ENCODE measurements at places on chromosomes 3 and 15.

- no peak for DNase-seq
- no peaks in the 10 kb centered on the region for H3K27me3 ChIP-seq
- peaks cover 5% of the 10 kb centered on the region for H3K4me1 ChIP-seq
- H3K27ac ChIP-seq, result no peak overlapping the region
- H3K36me3 ChIP-seq, result peaks cover 15% of the 10 kb centered on the region
These were observed 110.3 kb downstream of the PDE8A start for GRCh38 chr15:85091990-85092389.

- no peaks in the 10 kb centered on the region for H3K36me3 ChIP-seq
- peaks cover 5% of the 10 kb centered on the region for H3K27me3 ChIP-seq
- no peak overlapping the region for H3K27ac ChIP-seq
These were observed 34.6 kb upstream of the TMEM45A start for GRCh38 chr3:100457811-100458210.

GRCh38 chr15:70180186-70180875 is 82.6 kb upstream of the TLE3 start:
- peaks cover 3% of the 10 kb centered on the region for H3K4me1 ChIP-seq
- H3K36me3 ChIP-seq, result no peaks in the 10 kb centered on the region
- H3K27ac ChIP-seq, result no peak overlapping the region
- H3K27me3 ChIP-seq, result peaks cover 19% of the 10 kb centered on the region

GRCh38 chr3:80259736-80260135 is 491.9 kb upstream of the ROBO1 start:
- no peak overlapping the region for H3K4me3 ChIP-seq
- H3K4me1 ChIP-seq, result no peaks in the 10 kb centered on the region
- H3K27me3 ChIP-seq, result no peaks in the 10 kb centered on the region
- no peak for DNase-seq

GRCh38 chr3:162292409-162292808 is 795.8 kb downstream of the OTOL1 start:
- no peaks in the 10 kb centered on the region for H3K36me3 ChIP-seq
- peak; percentile 9 for DNase-seq
- H3K27me3 ChIP-seq, result no peaks in the 10 kb centered on the region
- no peak overlapping the region for H3K27ac ChIP-seq

GRCh38 chr3:3802046-3802445 is 2.8 kb downstream of the LRRN1 start:
- no peak overlapping the region for H3K27ac ChIP-seq
- H3K4me1 ChIP-seq, result peaks cover 6% of the 10 kb centered on the region
- no peak for DNase-seq
- H3K36me3 ChIP-seq, result no peaks in the 10 kb centered on the region
- H3K4me3 ChIP-seq, result peak overlapping the region; percentile 68
- H3K27me3 ChIP-seq, result peaks cover 26% of the 10 kb centered on the region

- peak; percentile 31 for DNase-seq
- H3K4me1 ChIP-seq, result no peaks in the 10 kb centered on the region
- no peak overlapping the region for H3K27ac ChIP-seq
- H3K27me3 ChIP-seq, result no peaks in the 10 kb centered on the region
- no peaks in the 10 kb centered on the region for H3K36me3 ChIP-seq
- H3K4me3 ChIP-seq, result no peak overlapping the region
These were observed 15.3 kb upstream of the RTP4 start for GRCh38 chr3:187352581-187353575.

DNA sequence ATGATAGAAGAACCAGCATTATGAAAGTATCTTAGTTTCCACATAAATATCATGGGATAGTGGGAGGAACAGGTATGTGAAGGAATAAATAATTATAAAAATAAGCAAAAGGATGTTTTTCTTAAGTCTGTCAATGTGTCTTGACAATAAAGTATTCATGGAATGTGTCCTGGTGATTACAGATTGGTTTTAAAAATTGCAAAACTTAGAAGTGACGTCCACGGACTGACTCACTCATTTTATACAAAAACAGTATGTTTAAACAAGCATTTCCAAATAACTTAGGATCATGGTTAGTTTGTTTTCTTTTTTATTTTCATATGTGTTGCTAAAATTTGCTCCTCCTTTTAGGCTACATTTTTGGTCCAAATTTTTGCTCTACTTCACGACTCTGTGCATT is 687.0 kb upstream of the NECTIN3 start:
- no peaks in the 10 kb centered on the region for H3K27me3 ChIP-seq
- H3K36me3 ChIP-seq, result no peaks in the 10 kb centered on the region
- no peak overlapping the region for H3K27ac ChIP-seq

- H3K27me3 ChIP-seq, result no peaks in the 10 kb centered on the region
- H3K4me1 ChIP-seq, result peaks cover 2% of the 10 kb centered on the region
- no peak overlapping the region for H3K27ac ChIP-seq
- no peak for DNase-seq
- no peak overlapping the region for H3K4me3 ChIP-seq
- no peaks in the 10 kb centered on the region for H3K36me3 ChIP-seq
These were observed 10.6 kb downstream of the POC1A start for GRCh38 chr3:52143616-52144015.

GRCh38 chr3:193237030-193237429 is 4.0 kb upstream of the PLAAT1 start:
- H3K27ac ChIP-seq, result no peak overlapping the region
- H3K36me3 ChIP-seq, result no peaks in the 10 kb centered on the region
- no peak for DNase-seq
- H3K4me3 ChIP-seq, result no peak overlapping the region
- no peaks in the 10 kb centered on the region for H3K27me3 ChIP-seq
- peaks cover 11% of the 10 kb centered on the region for H3K4me1 ChIP-seq

DNA sequence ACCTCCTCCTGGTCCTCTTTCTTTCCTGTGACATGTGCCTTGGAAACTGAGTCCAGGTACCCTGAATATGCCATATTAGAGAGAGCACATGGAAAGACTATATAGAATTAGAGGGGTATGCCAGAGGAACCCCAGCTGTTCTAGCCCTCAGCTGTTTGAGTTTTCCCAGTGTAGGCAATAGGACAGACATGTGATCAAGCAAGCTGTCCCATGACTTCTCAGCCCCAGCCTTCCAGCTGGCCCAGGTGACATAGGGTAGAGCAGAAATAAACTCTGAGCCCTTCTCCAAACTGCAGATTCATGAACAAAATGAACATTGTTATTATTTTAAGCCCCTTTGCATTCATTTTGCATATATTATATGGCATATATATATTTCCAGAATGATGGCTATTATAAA is 118.7 kb downstream of the PPM1L start:
- no peak overlapping the region for H3K4me3 ChIP-seq
- DNase-seq, result no peak
- no peaks in the 10 kb centered on the region for H3K4me1 ChIP-seq

DNA sequence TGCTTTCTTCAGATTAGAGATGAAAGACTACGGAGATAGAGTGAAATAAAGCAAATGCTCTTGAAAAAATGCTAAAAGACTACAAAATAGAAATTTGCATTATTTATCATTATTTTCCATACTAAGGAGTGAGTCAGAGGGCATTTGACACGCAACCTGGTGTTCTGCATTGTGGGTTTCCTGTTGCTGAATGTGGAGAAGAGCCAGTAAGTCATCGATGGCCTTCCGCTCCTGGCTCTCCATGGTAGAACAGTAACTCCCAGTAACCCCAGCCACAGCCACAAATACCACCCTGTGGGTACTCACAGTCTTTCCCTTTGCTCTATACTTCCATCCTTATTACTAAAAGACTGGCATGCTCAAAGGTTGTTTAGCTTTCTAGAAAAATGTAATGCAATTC is 61.5 kb downstream of the CGGBP1 start:
- H3K36me3 ChIP-seq, result no peaks in the 10 kb centered on the region
- H3K4me3 ChIP-seq, result no peak overlapping the region
- no peak for DNase-seq
- H3K27me3 ChIP-seq, result no peaks in the 10 kb centered on the region
- H3K4me1 ChIP-seq, result peaks cover 5% of the 10 kb centered on the region
- peak overlapping the region; percentile 26 for H3K27ac ChIP-seq

DNA sequence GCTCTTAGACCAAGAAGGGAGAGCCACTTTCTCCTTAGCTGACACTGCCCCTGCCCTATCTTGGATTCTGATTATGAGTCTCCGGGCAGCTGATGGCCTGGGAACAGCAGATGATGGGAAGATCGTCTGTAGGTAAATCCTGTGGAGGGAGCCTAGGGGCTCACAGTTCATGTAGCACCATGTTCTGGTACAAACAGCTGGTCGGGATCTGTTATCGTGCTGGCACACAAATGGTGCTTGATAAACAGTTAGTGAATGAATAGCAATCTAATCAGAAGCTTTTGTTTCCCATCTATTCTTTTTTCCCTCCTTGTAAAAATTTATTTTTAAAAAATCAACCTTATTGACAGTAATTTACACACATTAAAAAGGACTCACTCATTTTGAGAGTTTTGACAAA is 26.8 kb downstream of the CDCP1 start:
- no peaks in the 10 kb centered on the region for H3K27me3 ChIP-seq
- no peaks in the 10 kb centered on the region for H3K36me3 ChIP-seq
- no peak overlapping the region for H3K4me3 ChIP-seq

GRCh38 chr3:177740254-177740653 is 543.0 kb upstream of the TBL1XR1 start:
- no peak overlapping the region for H3K4me3 ChIP-seq
- no peaks in the 10 kb centered on the region for H3K27me3 ChIP-seq
- H3K36me3 ChIP-seq, result no peaks in the 10 kb centered on the region

DNA sequence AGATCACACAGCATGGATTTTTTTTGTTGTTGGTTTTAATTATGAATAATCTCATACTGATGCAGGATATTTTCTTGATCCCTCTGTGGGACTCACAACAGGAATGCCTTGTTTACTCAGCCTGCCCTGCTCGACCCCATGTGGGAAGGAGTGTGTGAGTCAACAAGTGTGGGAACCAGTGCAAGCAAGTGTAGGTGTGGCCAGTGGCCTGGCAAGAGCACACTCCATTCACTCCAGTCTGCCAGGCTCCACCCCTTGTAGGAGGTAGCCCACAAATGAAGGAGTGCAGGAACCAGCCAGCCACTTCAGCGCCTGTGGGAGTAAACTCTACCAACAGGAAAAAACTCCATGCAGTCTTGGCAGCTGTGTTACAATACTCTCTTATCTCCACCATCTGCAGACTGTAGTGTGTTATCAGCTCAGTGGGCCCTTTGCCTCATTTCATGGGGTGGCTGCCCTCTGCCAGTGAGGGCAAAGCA is 393.6 kb downstream of the OTOL1 start:
- H3K27me3 ChIP-seq, result no peaks in the 10 kb centered on the region
- H3K4me1 ChIP-seq, result peaks cover 12% of the 10 kb centered on the region
- no peaks in the 10 kb centered on the region for H3K36me3 ChIP-seq
- H3K27ac ChIP-seq, result peak overlapping the region; percentile 77

GRCh38 chr3:30676424-30677346 is 70.3 kb downstream of the TGFBR2 start:
- no peaks in the 10 kb centered on the region for H3K27me3 ChIP-seq
- H3K27ac ChIP-seq, result no peak overlapping the region
- no peak for DNase-seq
- H3K4me3 ChIP-seq, result no peak overlapping the region

- H3K27me3 ChIP-seq, result no peaks in the 10 kb centered on the region
- no peaks in the 10 kb centered on the region for H3K4me1 ChIP-seq
- H3K4me3 ChIP-seq, result no peak overlapping the region
- H3K36me3 ChIP-seq, result no peaks in the 10 kb centered on the region
These were observed 124.6 kb downstream of the AKAP13 start for GRCh38 chr15:85504749-85505676.

- H3K27ac ChIP-seq, result no peak overlapping the region
- no peak for DNase-seq
- H3K27me3 ChIP-seq, result no peaks in the 10 kb centered on the region
These were observed 83.5 kb downstream of the ADAMTS9 start for GRCh38 chr3:64604313-64604712.

DNA sequence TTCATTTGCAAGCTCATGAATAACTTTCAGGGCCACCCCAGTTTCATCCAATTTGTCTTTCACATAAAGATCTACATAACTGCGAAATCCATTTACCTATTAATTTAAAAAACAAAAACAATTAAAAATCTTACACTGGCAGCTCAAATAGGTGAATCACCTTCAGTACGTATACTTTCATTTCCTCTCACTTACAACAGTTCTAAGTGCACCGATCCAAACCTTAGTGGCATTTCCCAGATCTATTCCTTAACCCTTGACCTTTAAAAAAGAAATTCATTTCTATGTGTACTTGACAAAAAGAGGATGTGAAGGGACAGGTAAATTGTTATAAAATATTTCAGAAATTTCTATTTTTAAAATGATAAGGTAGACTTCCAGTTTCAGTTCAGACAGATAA is 30.8 kb downstream of the TOP2B start:
- no peak overlapping the region for H3K27ac ChIP-seq
- no peak for DNase-seq
- no peaks in the 10 kb centered on the region for H3K4me1 ChIP-seq
- no peaks in the 10 kb centered on the region for H3K27me3 ChIP-seq

- no peak overlapping the region for H3K4me3 ChIP-seq
- DNase-seq, result no peak
- peaks cover 2% of the 10 kb centered on the region for H3K27me3 ChIP-seq
- no peaks in the 10 kb centered on the region for H3K36me3 ChIP-seq
- no peak overlapping the region for H3K27ac ChIP-seq
These were observed 90.6 kb upstream of the RNF7 start for GRCh38 chr3:141647562-141647915.

DNA sequence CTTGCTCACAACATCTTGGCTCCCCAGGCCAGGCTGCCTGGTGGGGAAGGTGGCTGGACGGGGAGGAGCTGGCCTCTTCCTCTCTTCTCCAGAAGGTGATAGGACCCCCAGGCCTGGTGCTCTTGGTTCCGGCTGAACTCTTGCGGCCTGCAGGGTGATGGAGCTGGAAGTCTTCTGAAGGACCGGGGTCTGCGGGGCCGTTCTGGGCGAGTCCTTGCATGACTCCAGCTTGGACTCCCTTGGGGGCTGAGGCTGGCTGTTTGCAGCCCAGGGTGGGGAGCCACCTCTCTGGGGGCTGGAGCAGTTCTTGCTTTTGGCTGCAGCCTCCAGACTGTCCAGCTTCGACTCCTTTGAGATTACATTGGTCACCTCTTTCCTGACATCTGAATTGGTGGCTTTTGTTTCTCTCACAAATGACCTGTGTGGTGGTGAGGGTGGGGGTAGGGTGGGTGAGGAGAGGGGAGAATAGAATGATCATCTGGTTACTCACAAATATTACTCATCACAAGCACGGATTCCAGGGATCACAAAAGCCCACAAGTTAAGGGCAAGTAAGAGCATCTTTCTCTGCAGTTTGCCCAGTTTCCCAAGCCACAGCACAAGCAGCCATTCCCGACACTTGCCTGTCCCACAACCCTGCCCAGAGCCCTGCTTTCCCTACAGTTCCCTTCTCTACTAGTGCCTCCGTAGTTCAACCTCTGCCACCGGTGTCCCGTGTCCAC is 149.1 kb upstream of the HACD2 start:
- DNase-seq, result peak; percentile 97
- H3K4me1 ChIP-seq, result peaks cover 37% of the 10 kb centered on the region
- H3K27me3 ChIP-seq, result no peaks in the 10 kb centered on the region
- peak overlapping the region; percentile 14 for H3K4me3 ChIP-seq
- peak overlapping the region; percentile 95 for H3K27ac ChIP-seq
- H3K36me3 ChIP-seq, result peaks cover 13% of the 10 kb centered on the region

GRCh38 chr3:54374214-54374852 is 252.0 kb downstream of the CACNA2D3 start:
- no peaks in the 10 kb centered on the region for H3K4me1 ChIP-seq
- H3K36me3 ChIP-seq, result no peaks in the 10 kb centered on the region
- no peak for DNase-seq
- H3K27ac ChIP-seq, result no peak overlapping the region
